H54 (cell line): ENCODE measurements at places on chromosomes 3 and 15.

- no peak for DNase-seq
These were observed at the start of gene PLCD1 for GRCh38 chr3:38029400-38030125. Gene PLCD1, minus strand, starts transcription at chr3:38029642. Its CDS starts 103 bp downstream, at chr3:38029539.

GRCh38 chr3:99172736-99173657, 271.5 kb upstream of the DCBLD2 start:
- peak; percentile 13 for DNase-seq

- no peak for DNase-seq
These were observed 62.1 kb downstream of the NCEH1 start for GRCh38 chr3:172648747-172649146.

DNA sequence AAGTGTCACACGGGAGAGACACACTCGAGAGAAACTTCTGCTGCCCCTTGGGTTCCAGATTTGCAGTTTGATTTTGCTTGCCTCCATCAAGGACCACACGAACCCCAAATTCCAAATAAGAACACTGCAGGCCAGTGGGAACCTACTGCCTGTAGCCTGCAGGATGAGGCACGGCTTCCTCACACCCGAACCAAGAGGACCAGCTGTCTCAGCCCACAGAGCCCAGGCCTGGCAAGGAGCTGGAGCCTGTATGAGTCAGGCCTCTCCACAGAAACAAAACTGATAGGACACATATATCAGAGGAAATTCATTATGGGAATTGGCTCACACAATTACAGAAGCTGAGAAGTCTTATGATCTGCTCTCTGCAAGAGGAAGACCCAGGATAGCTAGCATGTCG, 188.1 kb upstream of the NSMCE3 start:
- no peak for DNase-seq

- DNase-seq, result no peak
These were observed 43.6 kb downstream of the FOXB1 start for GRCh38 chr15:60047701-60048100.

- DNase-seq, result no peak
These were observed 405.7 kb downstream of the LSAMP start for GRCh38 chr3:116039651-116039985.

GRCh38 chr3:64829331-64829730, 141.5 kb upstream of the ADAMTS9 start:
- no peak for DNase-seq

DNA sequence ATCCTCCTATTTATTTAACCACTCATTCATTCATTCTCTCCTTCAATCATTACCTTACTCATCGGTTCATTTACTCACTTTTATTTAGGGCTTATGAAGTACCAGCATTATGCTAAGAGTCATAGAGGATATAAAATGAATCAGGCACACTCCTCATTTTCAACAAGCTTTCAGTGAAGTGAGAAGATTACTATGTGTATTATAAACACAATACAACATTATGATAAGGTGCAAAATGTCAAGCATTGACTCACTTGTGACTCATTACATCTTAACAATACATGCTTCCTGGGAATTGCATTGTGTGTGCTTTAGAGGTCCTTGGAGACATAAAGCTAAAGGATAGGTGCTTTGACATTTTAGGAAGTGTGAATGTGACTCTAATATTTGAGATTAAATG, 60.4 kb downstream of the PLAAT1 start:
- DNase-seq, result peak; percentile 41

DNA sequence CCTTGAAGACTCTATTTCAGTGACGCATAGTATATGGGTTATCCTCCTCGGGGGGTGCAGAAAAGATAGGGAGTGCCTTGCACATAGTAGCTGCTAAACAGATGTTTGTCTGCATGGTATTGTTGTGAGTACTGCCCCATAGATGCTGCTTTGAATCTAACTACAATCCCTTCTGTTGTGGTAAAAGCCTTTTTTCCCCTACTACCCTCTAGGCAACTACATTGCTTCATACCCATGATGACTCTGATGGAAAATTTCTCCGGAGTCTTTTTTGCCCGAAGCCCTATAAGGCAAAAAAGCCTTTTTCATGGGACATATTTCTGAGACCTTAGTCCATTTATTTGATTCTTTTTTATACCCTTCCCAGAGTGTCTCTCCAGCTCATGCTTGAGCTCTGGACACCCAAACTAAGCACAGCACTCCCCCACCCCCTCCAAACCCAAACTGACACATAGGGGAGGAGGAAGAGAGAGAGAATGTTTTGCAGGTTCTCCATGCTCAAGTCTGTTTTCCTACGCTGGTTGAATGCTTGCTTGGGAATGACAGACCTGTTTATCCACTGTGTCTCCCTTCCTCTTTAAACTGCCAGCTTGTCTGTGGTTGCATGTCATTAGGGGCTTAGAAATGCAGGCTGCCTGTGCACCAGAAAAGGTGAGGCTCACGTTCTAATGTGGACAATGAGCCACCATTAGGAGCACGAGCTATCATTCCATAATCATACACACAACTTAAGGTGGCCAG, 52.9 kb downstream of the LRTM1 start:
- DNase-seq, result no peak

DNA sequence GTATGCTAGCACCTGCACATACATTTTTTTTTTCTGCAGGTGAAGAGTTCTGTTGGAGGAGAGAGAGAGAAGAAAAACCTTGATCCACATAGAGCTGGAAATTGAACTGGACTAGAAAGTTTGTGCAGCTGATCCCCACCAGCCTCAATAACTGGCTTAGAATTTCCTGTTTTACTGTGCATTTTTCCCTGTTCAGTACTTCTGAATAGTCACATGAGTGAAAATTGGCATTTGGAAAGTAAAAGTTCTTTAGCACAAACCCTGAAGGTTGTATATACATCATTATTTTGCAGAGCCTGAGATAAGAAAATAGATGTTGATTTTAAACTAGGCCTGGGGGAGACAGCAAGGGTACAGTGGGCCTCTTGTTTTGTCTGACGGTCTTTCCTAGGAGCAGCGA, 42.3 kb downstream of the GHSR start:
- DNase-seq, result no peak

GRCh38 chr3:196073255-196073753, 8.6 kb downstream of the TFRC start:
- peak; percentile 53 for DNase-seq

DNA sequence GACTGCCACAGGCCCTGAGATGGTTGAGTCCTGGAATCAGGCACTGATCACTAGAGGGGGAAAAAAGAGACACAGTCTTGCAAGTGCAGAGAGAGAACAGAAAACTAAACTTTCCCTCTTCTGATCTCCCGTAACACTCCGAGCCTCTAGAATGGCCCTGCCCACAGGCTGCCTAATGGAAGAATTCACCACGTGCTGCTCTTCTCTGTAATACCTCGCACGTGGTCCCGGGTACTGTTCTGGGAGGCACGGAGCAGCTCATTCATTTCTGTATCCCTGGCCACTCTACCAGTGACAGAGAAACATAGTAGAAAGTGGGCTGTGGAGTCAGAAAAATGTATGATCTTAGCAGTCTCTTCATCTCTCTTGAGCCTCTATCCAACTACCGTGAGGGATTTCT, 30.4 kb downstream of the VGLL4 start:
- no peak for DNase-seq

- no peak for DNase-seq
These were observed 11.4 kb downstream of the ACAA1 start for GRCh38 chr3:38125305-38126120.

GRCh38 chr3:127135241-127136023, 57.5 kb upstream of the PRR23E start:
- DNase-seq, result no peak

- DNase-seq, result no peak
These were observed at the start of gene NMB for GRCh38 chr15:84658080-84658787. Gene NMB, minus strand, starts transcription at chr15:84658199. Its CDS starts 47 bp downstream, at chr15:84658152.

DNA sequence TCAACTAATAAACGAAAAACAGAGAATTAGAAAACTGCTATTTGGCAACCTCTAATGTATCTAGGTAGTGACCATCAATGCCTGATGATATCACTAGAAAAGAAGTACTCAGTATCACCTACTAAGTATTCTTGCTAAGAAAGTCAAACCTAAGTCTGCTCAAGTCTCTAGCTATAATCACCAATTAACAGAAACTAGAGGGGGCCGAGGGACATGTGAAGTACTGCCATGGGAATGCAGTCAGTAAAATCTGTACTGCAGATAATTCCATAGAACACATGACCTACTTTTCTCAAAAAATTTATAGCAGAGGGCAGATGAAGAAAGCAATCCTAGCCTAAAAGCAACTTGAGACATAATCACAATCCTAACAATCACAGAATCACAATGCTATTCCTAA, 51.4 kb downstream of the CPEB1 start:
- DNase-seq, result no peak

GRCh38 chr15:51771773-51772172, 20.4 kb downstream of the TMOD2 start:
- no peak for DNase-seq

GRCh38 chr15:28881170-28881569, 4.6 kb upstream of the APBA2 start:
- DNase-seq, result no peak

DNA sequence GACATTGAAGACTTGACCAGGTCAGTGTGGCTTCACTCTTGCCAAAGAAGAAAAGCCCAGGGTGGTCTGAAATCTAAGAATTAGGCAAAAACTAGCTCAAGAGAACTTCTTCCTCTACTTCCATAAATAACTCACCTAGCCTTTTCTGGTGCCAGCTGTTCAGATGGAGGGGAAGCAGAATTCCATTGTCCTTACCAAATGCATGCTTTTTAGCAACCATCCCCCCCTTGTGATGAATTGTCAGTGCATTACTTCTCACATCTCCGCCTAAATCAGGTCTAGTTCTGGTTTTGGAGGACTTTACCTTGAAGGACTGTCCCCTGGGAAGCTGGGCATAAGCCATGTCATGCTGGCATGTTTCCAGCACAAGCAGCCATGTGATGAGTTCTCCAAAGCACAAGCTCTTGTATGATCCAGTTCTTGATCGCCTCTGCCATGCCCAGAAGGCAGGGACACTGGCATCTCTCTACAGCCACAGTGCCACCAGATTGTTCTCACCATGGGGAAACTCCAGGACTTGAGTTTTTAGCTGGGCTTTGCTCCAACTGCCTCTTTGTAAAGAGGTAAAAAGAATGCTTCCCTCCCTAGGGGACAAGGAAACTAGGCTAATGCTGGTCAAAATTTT, 96.4 kb upstream of the IL12A start:
- DNase-seq, result no peak

GRCh38 chr3:160480931-160481330, 31.3 kb upstream of the TRIM59 start:
- no peak for DNase-seq

DNA sequence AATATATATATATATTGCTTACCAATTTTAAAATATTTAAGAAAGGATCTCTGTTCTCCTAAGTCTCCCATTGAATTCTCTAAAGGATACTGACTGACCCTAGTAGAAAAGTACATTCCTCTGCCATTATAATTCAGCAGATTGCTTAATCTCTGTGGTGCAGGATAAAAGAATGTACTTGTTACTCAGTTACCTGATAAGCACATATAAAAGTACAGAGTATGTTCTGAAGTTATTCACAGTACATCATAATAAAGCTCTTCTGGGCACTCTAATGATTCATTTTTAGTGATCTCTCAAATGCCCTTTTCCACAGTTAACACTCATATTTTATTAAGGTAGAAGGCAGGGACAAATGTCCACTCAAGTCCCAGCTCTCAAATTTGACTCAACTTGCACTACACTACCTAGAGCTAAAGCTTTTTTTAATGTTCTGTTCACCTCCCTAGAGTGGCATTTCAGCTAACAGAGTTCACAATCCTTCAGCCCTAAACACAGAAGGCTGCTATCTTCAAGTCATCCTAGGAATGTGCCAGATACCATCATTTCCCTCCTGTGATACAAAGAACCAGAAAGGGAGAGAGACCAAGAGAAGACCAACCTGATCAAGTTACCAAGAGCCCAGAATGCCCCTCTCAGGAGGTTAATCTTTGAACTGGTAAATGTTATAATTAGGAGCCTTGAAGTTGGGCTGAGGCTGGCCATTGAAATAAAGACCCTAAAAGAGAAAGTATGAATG, 53.3 kb downstream of the MEIS2 start:
- DNase-seq, result no peak

GRCh38 chr3:26375843-26376530, 246.6 kb upstream of the LRRC3B start:
- DNase-seq, result no peak

DNA sequence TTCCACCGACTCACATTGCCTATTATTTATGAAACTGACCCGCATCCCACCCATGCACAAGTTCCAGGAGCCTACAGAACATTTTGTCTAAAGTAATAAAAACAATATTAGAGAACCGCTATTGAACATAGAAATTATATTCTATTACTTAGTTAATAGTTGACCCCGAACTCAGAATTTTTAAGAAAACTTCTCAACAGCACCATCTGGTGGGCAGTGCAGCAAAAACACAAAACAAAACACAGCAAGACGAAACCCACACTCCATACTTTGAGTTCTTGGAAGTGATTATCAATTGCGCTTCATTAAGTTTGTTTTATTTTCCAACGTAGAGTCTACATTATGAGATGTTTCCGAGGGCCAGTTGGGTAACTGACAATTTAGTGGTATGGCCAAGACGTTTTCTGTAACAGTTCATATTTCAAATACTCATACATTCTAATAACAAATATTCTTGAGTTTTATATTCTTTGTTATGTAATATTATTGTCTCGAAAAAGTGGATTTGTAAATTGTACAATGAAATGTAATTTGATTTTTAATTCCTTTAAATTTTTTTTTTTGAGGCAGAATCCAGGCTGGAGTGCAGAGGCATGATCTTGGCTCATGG, 24.0 kb upstream of the C3orf70 start:
- no peak for DNase-seq

DNA sequence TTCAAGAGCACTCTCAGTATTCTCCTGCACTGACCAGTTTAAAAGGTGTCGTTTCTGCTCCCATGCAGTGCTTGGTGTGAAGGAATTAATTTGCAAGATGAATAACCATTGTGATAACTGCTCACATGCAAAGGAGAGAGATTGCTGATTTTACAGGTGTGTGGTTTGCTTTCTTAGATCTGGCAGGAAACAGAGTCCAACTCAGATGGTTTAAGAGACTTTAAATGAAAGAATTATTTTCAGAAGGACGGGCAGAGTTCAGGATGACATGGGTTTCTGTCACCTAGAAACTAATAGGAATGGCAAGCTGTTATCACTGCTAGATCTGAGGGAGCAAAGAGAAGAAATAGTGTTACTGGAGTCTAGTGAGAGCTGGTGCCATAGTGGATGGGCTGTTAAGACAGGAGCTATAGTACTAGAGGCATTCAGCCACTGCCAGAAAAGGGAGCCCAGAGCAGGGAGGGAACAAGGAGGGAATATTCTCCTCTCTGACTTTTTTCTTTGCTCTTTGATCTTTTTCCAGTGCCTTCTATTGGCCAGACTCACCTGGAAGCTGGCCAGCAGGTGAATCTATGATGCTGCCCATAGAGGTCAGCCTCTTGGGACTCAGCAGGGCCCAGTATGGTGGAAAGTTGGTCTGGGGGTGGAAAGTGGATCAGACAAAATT, 14.9 kb downstream of the ATXN7 start:
- no peak for DNase-seq

- DNase-seq, result no peak
These were observed 92.2 kb downstream of the LRTM1 start for GRCh38 chr3:54835701-54836100.

GRCh38 chr15:87401973-87402372, 854.6 kb downstream of the NTRK3 start:
- DNase-seq, result no peak

- DNase-seq, result no peak
These were observed 955 bp downstream of the CDCP1 start for GRCh38 chr3:45145223-45145622.

GRCh38 chr3:72165317-72165716, 380.4 kb upstream of the PROK2 start:
- DNase-seq, result no peak

GRCh38 chr3:118973050-118973449, 61.6 kb downstream of the IGSF11 start:
- no peak for DNase-seq
